ENCODE measurements at places on chromosomes 16 and 17.

DNA sequence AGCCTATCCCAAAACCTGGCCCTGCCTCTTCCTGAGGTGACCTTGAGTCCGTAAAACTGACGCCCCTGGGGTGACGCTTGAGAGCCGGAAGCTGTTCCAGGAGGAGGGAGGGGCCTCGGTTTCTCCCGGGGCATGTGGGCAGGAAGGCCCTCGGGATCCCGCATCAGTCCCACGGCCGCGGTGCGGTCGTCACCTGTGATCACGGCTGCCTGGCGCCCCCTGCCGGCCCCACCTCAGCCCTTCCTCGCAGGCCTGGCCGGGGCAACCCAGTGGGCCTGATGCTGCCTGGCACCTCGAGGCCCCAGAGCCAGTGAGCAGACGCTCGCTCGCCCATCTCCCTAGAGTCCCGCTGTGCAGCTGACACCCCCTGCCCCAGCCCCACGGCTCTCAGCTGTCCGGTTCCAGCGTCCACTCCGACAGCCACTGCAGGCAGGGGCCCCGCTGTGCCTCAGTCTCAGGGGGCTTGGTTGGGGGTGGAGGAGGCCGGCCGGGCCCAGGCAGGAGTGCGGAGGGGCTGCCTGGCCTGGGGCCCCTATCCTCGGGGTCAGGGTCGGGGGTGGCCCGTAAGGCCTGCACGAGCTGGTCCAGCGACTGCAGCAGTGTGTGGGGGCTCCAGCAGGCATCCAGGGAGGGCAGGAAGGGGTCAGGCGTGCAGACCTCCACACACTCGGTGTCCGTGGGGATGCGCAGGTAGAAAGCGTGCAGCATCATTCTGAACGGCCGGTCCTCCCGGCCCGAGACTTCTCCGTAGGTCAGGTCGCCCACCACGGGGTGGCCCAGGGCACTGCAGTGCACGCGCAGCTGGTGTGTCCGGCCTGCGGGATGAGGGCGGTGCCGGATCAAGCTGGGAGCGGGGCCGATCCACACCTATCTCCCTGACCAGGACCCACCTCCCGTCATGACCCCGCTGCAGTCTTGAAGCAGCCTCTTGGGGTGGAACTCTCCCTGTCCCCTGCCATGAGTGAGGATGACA, 2.3 kb downstream of the RPUSD1 start:
- DNase-seq, result no peak

- no peak for DNase-seq
Measured at GRCh38 chr16:87143661-87144121, 173.5 kb downstream of the C16orf95 start.

DNA sequence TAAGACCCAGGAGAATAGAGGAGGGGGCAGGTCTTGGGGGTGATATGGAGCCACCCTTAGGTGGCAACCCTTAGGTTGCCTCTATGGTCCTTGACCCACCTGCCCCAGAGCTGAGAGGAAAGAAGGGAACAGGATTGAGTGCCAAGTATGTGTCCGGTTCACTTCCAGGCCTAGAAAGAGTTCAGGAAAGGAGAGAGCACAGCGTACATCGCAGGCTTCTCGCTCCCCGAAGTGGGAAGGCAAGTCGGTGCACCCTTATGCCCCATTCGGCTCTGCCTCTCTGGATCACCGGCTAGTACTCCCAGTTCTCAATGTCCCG, 631 bp downstream of the SP6 start:
- no peak for DNase-seq

DNA sequence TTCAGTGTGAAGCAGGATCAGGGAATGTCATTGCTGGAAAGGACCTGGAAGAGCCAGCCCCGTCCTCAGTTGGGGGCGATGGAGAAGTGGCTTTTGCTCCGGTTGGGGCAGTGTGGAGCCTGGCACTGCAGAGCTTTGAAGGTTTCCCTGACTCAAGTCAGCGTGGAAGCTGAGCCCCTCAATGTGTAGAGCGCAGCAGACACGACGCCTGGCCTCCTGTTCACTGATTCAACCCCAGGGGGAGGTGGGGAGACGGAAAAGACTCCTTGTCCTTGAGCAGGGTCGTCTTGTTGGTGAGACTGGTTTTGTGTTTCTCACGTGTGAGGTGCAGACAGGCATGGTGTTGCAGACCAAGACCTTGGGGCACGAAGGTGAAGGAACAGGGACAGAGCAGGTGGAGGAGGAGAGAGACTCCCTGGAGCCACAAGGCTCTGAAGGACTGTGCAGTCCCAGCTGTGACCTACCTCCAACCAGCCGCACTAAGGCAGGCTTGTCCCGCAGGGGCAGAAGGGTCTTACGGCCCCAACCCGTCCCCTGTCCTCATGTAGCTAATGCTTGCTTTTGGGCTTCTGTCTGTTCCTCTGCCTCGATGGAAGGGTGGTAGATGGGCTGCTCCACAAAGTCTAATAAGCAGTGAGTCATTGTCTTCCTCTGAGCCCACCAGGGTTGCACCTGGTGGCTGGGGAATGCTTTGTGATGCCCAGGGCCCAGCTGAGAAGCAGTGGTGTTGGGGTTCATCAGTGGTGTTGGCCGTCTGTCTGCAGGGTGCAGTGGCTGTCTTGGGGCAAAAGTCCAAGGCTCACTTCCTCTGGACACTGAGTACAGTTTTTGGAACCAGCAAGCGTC, 47.8 kb downstream of the MPRIP start:
- no peak for DNase-seq

- no peak for DNase-seq
Measured at GRCh38 chr17:72766761-72767356, 325.6 kb downstream of the SLC39A11 start.

- no peak for DNase-seq
Measured at GRCh38 chr17:74578979-74579378, 11.7 kb upstream of the CD300H start.

DNA sequence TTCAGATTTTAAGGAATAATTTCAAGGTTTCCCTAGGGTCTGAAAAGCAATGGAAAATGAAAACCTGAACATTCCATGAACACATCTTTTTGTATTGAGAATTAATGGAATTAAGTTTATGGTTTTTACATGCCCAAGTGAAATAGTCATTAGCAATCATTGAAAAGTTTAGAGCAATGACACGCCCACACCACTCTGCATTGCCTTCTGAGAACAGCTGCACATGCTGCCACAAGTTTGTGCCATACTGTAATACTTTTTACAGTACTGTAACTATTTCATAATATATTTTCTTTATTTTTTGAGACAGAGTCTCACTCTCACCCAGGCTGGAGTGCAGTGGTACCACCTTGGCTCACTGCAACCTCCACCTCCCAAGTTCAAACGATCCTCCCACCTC, 345.2 kb upstream of the PMFBP1 start:
- DNase-seq, result no peak

GRCh38 chr17:73746314-73747073, 102.2 kb upstream of the SDK2 start:
- no peak for DNase-seq

- no peak for DNase-seq
Measured at GRCh38 chr17:62933501-62934385, 32.3 kb upstream of the TANC2 start.

- DNase-seq, result no peak
Measured at GRCh38 chr17:82439194-82439828, 11.2 kb downstream of the CYBC1 start.

GRCh38 chr17:74758848-74759168, 10.4 kb downstream of the NHERF1 start:
- DNase-seq, result no peak

DNA sequence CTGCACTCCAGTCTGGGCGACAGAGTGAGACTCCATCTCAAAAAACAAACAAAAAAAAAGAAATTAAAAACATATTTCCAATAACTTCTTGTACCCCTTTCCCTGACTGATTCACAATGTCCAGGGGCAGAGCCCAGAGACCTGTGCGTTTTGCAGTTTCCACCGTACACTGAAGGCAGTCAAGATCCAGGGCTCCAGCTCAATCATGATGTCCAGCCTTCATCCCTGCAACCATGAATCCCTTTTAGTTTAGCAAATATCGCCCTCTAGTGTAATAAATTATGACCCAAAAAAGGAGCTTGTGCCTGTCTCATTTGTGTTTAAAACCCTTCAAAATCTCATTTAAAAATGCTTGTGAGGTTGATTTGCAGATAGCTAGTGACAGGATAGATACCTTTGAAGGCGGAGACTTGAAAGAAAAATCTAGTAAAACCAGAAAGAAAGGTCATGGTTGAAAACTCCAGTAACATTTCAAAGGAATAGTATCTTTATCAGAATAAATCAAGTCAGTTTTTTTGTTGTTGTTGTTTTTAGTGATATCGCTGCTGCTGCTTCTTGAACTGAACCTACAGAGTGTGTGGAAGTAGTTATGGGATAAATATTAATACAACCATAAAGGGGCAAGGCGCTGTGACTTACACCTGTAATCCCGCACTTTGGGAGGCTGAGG, 3.7 kb upstream of the ERN1 start:
- DNase-seq, result peak; percentile 42

DNA sequence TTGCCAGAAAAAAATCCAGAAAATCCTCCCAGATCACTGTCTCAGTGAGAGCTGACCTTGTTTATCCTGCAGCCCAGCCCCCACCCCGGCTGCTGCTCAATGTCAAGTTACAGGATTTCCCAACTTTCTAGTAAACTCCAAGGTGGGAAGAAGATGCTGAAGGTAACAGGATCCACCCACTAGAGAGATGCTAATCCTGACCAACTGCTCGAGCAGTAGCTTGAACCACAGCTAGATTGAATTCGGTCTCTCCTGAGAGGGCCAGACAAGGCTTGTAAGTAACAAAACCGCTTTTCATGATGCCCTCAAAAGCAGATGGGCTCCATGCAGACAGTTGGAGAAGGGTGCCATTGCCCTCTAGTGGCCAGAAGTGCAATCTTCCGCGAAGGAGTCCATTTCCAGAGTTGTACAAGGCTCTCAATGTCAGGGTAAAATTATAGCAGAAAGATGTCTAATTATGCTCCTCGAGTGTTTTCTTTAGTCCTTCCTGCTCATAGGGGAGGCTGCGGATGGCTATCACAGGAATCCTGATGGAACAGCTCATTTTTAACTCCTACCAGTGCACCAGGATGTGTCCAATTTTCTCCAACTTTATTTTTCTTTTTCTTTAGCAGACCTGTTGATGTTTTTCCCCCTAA, 3.9 kb downstream of the CDH11 start:
- DNase-seq, result no peak

GRCh38 chr17:76270770-76271668, 5.9 kb downstream of the UBALD2 start:
- DNase-seq, result no peak

DNA sequence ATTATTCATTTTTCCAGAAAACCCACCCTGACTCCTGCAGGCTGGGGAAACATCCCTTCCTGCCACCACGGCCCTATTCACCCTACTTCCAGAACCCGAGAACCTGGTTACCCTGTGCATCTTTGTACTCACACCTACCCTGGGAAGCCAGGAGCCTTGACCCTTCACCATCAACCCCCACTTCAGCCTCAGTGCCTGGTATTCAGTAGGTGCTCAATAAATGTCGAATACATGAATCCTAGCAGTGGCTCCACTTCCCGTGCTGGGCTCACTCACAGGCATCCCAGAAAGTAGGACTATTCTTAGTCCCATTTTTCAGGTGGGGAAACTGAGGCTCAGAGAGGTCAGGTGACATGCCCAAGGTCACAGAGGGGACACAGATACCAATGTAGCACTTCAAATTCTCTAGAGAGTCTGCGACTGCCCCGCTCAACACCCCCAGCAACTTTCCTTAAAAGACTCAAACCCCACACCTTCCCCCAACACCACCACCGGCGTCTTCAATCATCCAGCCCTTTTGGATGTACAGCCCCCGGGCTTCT, 36.1 kb upstream of the CMIP start:
- DNase-seq, result no peak

- DNase-seq, result no peak
Measured at GRCh38 chr17:65588181-65588808, 26.8 kb upstream of the AXIN2 start.

- DNase-seq, result no peak
Measured at GRCh38 chr17:4136373-4136772, 6.5 kb downstream of the ZZEF1 start.

- no peak for DNase-seq
Measured at GRCh38 chr17:40614431-40615067, 33.1 kb downstream of the SMARCE1 start.

DNA sequence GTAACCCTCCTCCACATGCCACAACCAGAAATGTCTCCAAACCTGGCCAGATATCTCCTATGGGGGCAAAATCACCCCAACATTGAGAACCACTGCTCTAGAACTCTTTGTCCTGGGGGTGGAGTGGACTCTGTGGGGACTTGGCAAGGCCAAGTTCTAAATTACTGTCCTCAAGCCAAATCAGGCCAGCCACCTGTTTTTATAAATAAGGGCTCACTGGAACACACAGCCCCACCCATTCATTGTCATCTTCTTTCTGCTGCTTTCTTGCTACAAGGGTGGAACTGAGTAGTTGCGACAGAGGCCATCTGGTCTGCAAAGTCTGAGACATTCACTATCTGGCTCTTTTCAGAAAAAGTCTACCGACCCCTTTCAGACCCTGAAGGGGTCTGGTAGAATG, 26.8 kb upstream of the TMEM220 start:
- no peak for DNase-seq

DNA sequence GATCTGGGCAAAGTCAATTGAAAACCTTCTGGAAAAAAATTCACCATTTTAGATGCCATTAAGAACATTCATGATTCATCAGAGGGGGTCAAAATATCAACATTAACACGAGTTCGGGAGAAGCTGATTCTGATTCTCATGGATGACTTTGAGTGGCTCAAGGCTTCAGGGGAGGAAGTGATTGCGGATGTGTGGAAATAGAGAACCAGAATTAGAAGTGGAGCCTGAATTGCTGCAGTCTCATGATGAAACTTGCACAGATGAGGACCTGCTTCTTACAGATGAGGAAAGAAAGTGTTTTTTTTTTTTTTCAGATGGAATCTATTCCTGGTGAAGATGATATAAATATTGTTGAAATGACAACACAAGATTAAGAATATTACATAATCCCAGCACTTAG, 12.9 kb downstream of the ITGAX start:
- no peak for DNase-seq

GRCh38 chr17:43356999-43357398, 41.8 kb upstream of the ARL4D start:
- DNase-seq, result no peak

All from NCI-H1417 treated with DMSO at 0.1 percent for 48 hours (cell line).